GM04503 (cell line): ENCODE measurements at places on chromosomes 5 and 9.

- no peak for DNase-seq
These were observed 190.1 kb downstream of the PAX5 start for GRCh38 chr9:36843964-36844363.

GRCh38 chr5:8695902-8696845 is 827.2 kb downstream of the MTRR start:
- no peak for DNase-seq

DNA sequence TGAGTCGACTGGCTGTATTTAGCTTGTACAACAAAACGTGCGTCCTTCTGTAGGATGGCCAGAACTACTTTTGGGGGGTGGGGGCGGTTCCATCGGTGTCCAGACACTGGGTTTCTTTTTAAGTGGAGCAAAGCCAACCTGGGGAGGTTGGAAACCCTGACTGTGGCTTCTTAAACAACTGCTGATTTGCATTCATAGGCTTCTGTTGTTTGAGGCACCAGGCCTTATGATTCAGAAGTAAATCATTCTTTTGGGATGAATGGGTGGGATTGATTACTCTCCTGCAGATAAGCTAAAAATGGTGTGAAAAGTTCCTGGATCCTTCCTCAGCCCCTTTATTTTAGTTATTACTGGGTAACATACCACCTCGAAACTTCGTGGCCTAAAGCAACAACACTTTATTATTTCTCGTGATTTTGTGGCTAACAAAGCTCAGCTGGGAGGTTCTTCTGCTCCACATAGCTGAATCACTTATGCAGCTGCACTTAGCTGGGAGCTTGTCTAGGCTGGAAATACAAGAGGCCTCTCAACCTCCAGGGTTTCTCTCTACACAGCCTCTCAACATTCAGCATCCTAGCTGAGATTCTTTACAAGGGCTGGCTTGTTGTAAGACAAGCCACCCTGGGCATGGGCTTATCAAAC is 12.2 kb upstream of the SMIM32 start:
- no peak for DNase-seq

GRCh38 chr5:66717455-66718373 is 121.5 kb downstream of the MAST4 start:
- no peak for DNase-seq

DNA sequence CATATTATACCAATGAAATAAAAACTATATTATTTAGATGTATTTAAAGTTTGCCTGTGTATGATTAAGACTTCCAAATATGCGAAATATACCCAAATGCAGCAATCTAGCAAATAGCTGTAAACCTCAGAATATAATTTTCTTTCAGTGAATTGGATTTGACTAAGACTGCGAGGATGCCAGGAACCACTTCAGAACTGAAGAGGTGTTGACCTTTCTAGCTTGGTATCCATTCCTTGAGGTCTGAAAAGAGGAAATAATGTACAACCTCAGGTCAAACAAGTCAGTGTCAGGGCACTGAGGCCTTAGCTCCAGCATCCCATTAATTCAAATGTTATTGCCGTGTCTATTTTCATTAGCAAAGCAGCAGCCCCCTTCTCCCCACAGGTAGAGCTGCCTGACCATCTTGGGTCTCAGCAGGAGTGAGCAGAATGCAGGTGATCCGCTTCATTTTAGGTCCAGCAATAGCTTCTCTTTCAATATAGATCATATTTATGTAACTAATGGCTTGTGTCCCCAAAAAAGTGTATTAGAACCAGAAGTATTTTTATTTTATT is 100.0 kb downstream of the KIAA1958 start:
- no peak for DNase-seq

DNA sequence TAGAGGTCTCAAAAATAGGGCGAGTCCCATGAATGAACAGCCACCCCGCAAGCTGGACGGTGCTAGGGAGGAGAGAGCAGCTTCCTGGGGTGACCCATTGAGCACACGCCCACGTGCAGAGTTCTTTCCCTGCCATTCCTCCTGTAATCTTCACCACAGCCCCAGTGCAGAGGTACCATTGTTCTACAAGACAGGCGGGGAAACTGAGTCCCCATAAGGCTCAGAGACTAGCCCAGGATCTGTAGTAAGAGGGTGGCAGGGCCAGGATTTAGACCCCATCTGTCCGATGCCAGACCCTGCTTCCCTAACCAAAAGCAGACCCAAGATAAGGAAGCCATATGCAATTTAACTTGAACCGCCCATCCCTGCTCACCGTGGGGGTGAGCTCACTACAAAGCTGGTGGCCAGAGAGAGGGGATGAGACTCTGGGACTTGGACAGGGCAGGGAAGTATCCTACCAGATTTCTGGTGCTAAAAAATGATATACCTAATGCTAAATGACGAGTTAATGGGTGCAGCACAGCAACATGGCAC is 36.7 kb upstream of the ORM1 start:
- no peak for DNase-seq

GRCh38 chr5:12237837-12238575 is 333.8 kb upstream of the CTNND2 start:
- DNase-seq = no peak

DNA sequence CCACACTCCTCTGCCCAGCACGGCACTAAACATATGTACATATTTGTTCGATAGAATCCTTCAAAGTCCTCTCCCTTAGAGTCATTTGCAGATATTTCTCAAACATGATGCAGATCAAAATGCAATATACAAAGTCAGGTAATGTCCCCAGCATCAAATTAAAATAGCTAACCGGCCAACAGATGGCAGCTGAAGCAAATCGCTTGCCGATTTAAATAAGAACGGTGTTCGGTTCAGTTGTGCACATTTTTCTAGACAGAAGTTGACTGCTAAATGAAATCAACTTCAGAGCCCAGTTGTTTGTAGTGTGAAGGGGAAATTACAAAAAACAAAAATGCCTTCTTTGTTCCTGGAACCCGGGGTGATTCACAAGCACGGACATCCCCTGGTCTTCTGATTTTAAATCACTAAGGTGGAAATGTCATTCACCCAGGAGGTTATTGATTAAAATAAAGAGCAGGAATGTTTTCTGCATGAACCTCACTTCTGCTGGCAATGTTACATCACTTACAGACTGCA is 219.2 kb downstream of the EBF1 start:
- DNase-seq = no peak

GRCh38 chr9:89154218-89154617 is 24.4 kb downstream of the SHC3 start:
- DNase-seq = no peak

DNA sequence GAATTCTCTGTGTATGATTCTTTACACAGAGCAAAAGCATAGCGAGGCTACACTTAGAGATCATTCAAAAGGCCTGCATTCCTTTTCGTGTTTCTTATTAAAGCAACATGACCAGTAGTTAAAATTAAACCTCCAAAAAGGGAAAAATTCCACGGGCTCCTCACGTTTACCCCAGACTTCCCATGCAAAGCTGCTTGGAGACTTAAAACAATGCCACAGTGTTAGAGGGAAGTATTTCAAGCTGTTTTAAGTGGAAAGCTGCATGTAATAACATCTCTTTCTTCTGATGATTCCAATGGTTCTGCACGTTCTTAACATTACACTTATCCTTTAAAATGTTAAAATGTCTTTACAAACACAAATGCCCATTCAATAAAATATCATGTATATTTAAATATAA is 405.2 kb downstream of the SEMA5A start:
- DNase-seq = no peak

GRCh38 chr9:119961774-119962424 is 592.7 kb upstream of the BRINP1 start:
- DNase-seq = no peak

- no peak for DNase-seq
These were observed 315.1 kb upstream of the CLINT1 start for GRCh38 chr5:158174026-158174425.
